ENCODE measurements at places on chromosomes 6 and 20.

DNA sequence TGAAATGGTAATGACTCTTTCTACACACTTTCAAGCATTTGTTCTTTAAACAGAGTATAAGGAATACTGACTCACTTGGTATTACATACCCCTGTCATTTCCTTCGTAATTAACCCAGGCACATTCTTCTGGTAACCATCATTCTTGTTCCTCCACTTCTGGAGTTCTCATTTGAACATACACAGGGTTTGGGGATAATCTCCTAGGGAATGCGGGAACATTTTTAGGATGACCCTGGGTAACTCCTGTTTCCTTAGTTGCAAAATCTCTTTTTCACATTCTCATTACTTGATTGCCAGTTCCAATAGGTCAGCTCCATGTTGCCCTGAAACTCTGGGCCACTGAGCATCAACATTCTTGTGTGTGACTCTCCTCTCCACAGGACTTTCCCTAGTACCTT, 51.5 kb upstream of the E2F3 start:
- DNase-seq = no peak

DNA sequence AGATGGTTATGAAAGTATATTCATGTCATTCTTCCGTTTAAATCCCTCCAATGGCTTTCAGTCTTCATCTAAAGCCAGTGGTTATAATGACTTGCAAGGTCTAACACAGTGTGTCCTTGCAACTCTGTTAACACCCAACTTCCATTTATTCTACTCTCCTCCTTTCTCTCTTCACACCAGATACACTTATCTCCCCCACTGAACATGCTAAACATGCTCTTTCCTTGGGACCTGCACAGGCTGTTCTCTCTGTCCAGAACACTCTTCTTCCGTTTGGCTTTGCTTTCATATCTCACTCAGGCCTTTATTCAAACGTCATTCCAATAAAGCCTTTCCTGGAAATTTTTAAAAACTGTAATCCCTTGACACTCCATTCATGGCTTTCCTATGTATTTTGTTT, 91.5 kb downstream of the EPHA7 start:
- no peak for DNase-seq

DNA sequence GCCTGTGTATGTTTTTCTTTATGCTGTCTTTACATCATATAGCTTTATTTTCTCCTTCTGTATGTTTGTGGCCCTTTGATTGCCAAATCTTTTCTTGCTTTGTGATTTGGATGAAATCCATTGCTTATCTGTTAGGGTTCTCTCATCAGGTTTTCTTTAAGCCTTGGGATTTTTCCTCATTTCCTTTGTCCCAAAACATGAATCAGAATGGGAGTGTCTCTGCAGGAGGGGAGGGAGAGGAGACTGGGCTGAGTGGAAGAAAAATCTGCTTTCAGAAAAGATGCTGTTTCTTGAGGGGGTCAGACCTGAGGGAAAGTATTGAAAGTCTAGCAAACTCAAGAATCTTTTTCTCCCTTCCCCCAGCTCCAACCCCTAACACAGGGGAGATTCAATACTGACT, 758.0 kb upstream of the MMS22L start:
- no peak for DNase-seq

GRCh38 chr6:5851261-5851757, 155.4 kb downstream of the NRN1 start:
- DNase-seq = no peak

GRCh38 chr6:144219056-144219685, 66.0 kb upstream of the UTRN start:
- no peak for DNase-seq

GRCh38 chr6:132310921-132311320, 90.4 kb downstream of the MOXD1 start:
- DNase-seq = no peak

DNA sequence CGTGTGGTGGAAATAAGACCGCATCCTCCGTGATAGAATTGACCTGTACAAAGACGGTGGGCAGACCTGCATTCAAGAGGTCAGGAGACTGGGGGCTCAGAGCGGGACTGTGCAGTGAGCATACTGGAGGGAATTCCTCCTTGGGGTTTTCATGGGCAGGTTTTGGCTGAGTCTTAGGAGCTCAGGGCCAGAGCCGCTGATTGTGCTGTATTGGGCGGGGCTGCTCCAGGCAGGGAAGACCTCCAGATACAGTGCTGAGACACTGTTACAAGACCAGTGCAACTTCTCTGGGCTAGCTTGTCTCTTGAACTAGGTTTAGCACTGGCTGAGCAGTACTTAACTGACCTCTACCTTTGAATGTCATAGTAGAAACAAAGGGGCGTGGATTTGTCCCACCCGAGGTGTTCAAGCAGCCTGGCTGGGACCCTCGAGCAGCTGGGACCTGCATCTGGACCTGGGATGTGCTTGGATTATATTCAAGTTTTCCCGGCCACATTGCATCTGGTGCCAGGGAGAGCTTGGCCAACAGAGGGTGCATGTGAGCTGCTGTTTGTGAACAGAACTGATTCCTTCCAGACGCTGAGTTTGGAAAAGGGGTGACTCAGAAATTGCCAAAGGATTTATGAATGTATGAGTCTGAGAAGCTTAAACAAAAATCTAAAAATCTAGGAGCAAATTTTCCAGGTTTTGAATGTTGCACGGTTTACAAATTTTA, 33.4 kb upstream of the SLC22A1 start:
- DNase-seq = no peak

DNA sequence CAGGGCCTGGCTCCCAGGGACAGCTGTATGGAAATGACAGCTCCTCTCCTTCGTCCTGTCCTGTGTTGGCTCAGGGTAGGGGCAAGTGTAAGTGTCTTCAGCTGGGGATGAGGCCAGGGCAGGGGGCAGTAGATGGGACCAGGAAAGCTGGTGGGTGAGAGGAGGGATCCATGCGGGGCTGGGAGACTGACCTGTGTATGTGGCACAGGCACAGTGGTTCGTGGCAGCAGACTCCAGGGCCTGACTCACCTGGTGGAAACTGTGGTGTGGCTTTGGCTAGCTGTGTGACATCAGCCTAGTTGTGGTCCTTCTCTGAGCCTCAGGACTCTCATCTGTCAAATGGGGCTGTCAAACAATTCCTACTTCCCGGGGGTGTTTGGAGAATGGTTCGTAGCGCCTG, 13.7 kb upstream of the SCRT2 start:
- DNase-seq = no peak

- no peak for DNase-seq
These were observed 234.3 kb downstream of the PACRG start for GRCh38 chr6:162962093-162962492.

DNA sequence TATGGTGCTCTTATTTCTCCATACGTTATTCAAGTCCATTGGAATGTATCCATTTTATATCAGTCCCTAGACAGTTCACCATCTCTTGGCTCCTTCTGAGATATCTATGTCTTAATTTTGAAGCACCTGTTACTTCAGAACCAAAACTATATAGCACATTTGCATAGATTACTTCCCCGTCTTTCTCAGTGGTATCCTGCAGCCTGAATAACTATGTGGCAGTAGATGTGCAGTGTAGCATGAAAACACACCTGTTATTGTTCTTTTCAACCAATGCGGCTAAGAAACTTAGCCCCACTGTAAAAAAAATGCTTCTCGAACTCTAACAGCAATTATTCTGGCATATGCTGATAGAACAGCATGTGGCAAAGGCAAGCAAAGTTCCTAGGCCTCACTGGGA, 1184.4 kb upstream of the ADGRB3 start:
- no peak for DNase-seq

DNA sequence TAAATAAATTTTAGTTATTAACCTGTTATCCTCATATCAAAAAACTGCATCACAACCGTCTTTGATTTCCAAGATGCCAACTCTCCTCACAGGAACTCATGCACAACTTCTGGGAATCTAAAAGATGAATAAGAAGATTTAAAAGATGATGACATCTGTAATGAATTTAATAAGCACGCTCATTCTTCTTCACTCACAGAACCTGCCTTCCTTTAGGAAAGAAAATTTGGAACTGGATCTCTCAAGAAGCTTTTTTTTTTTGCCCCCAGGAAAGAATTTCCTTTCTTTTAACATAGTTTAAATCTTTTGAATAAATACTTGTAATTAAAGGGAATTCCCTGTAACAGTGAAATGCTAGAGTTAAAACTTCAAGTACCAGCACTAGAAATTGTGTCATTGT, 161.5 kb downstream of the HIVEP2 start:
- no peak for DNase-seq

DNA sequence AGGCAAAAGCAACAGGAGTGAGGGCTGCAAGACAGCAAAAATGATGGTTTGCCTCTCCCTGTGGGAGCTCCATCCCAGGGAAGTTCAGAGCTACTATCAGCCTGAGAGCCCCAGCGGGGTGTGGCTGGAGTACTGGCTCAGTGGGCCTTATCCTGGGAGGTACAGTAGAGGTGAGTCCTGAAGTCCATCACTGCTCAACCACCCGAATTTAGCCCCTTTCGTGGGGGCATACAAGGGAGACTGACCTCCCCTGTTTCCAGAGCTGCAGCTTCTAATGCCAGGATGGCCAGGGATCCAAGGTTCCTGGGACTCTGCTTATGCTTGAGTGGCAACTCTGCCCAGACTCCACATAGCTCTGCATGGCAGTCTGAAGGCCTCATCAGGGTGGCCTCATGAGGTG, 617.8 kb downstream of the MMUT start:
- no peak for DNase-seq

DNA sequence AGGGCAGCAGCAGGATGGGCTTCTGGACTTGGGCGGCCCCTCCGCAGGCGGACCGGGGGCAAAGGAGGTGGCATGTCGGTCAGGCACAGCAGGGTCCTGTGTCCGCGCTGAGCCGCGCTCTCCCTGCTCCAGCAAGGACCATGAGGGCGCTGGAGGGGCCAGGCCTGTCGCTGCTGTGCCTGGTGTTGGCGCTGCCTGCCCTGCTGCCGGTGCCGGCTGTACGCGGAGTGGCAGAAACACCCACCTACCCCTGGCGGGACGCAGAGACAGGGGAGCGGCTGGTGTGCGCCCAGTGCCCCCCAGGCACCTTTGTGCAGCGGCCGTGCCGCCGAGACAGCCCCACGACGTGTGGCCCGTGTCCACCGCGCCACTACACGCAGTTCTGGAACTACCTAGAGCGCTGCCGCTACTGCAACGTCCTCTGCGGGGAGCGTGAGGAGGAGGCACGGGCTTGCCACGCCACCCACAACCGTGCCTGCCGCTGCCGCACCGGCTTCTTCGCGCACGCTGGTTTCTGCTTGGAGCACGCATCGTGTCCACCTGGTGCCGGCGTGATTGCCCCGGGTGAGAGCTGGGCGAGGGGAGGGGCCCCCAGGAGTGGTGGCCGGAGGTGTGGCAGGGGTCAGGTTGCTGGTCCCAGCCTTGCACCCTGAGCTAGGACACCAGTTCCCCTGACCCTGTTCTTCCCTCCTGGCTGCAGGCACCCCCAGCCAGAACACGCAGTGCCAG, at the start of gene TNFRSF6B:
Gene TNFRSF6B, plus strand, starts transcription at position 25 of the 729 bp plus-strand sequence. Its CDS starts 116 bp downstream, at position 141.
- DNase-seq = no peak

- DNase-seq = no peak
These were observed 96.5 kb downstream of the ALDH8A1 start for GRCh38 chr6:134853111-134854055.

DNA sequence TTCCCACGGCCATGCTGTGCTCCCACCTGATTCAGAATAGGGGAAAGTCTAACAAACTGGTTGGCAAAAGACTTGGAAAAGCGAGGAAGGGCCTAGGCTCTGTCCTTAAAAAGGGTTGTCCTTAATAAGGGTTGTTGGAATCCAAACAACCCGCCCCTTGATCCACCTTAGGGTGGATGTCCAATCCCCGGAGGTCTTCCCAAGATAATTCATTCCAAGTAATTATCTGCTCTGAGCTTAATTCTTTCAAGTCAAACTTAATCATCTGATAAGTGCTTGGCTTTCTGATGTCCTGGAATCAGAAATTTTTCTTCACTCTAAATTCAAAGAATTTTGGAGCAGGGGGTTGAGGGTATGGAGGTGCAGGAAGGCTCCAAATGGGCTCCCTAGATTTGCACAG, at the start of gene KHDC1L:
Gene KHDC1L, minus strand, starts transcription at position 101 of the 400 bp plus-strand sequence. Its CDS starts 88 bp downstream, at position 13.
- no peak for DNase-seq

DNA sequence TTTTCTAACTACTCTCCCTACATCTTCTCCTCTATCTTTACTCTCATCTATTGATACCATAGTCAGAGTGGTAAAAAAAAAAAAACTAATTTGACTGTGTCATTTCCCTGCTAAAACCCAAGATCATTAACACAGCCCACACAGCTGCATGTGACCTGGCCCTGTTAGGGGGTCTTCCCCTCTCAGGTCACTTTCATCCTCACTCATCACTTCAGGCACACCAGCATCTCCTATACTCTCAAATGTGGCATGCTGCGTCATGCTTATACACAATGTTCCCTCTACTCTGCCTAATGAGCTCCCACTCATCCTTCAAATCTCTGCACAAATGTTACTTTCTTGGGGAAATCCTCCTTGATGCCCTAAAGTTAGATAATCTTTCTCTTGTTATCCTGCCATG, 86.8 kb downstream of the CDK19 start:
- DNase-seq = no peak

- DNase-seq = no peak
These were observed 68.5 kb upstream of the SRSF6 start for GRCh38 chr20:43389211-43389610.

GRCh38 chr6:89562093-89562973, 76.2 kb downstream of the LYRM2 start:
- DNase-seq = no peak

DNA sequence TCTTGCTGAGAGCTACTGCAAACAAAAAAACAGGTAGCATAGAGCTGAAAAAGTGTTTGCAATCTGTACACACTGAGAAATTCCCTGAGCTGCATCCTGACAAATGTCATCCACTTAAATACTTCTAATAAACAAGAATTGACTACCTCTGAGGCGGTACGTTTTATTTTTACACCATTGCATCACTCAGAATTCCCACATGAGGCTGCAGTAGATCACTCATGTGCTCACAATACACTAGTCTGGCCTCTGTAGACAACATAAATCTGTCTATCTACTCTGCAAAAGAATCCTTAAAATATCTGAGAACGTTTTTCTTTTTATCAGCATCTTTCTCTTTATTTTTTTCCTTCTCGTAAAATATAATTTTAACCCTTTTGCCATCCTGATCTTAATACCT, 661.4 kb downstream of the EPHA7 start:
- no peak for DNase-seq

DNA sequence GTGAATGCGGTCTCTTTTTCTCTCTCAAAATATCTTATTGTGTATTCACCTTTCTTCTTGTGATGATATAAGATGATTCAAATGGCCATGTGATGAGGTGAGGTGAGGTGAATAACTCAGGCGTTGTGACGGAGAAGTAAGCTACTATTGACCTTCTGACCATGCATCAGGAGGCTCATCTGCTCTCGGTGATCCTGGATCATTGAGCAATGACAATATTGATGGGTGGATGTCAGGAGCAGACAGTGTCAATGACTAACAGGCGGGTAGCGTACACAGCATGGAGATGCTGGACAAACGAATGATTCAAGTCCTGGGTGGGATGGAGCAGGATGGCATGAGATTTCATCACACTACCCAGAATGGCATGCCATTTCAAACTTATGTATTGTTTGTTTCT, 119.6 kb downstream of the PXDC1 start:
- DNase-seq = no peak

GRCh38 chr20:17570347-17571152, 675 bp downstream of the DSTN start:
- no peak for DNase-seq

GRCh38 chr6:39086711-39087110, 28.3 kb downstream of the SAYSD1 start:
- DNase-seq = no peak
